Activated naive CD4-positive, alpha-beta T cell treated with anti-CD3 and anti-CD28 coated beads for 36 hours (primary cell): ENCODE measurements at places on chromosomes 7 and 10.

DNA sequence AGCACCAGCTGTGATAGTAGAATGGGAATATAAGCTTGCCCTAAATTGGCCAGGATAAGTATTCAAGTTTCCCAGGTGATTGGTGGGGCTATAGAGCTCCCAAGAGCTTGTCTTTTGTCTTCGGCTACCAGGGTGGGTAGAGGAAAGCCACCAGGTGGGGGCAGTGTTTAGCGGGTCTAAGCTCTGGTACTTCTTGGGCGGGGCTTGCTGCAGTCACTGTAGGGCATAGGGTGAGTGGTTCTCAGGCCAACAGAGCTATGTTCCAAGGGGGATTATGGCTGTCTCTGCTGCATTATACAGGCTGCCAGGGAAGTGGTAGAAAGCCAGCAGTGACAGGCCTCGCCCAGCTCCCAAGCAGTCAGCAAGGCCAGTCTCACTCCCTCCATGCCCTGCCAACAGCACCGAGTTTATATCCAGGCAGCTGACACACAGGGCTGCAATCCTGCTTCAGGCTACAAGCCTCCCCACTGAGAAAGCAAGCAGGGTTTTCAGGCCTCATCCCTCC lies 110.7 kb downstream of the ZNF467 start:
- DNase-seq: peak; percentile 83

- no peak for DNase-seq
Measured at GRCh38 chr7:134440067-134440466, 18.8 kb downstream of the AKR1B1 start.

- no peak for DNase-seq
Measured at GRCh38 chr10:115945701-115946445, 327.1 kb downstream of the GFRA1 start.

- no peak for DNase-seq
Measured at GRCh38 chr10:106515206-106515790, 649.2 kb downstream of the SORCS1 start.

DNA sequence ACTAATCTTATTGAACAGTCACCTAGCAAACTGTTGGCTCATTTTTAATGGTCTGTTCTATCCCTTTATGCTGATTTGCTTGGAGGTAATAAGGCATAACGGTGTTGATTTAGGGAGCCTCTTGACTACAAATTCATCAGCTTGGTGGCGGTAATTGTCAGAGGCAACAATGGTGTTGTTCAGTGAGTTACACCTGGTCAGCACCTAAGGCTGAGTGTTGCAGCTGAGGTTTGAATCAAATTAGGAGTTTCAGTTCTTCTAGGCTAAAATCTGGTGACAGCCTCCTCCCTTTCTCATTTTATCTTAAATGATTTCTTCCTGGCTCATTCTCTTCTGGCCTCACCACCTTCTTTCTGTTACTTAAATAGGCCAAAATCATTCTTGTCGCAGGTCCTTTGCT lies 42.3 kb upstream of the SP8 start:
- DNase-seq: no peak

DNA sequence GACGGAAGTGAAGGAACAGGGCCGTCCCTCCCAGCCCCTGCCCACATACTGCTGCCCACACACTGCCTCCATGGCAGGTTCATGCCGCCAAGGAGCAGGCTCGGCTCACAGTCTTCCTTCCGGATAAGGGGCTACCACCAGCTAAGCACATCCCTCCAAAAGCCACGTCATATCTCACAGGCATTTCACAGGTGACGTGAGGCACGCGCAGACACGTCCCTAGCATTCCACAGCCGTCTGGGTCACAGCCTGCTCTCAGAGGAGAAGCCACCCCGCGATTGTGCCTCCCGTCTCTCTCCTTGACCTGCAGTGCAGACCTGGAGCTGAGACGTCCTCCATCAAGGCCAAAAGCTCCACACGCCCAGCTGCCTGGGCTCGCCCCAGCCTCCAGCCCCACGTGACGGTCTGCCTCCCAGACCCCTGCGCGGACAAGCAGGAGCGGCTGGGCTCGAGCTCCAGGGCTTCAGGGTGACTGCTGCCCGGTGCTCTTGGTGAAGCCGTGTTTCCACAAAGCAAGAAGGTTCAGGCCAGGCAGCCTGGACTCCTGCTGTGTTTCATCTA lies 114.0 kb downstream of the MAD1L1 start:
- DNase-seq: no peak
